Mesangial cell (primary cell): ENCODE measurements at places on chromosomes 1 and 21. TPM values are rescaled to one million over a fixed set of nuclear protein-coding genes. Genes with fewer than 3 reads are reported as not detected.

F3 gene
- total RNA-seq: 20.7 and 92.4 TPM in 2 replicates

PRR9 gene
- total RNA-seq: not detected in 2 replicates

RSPH1 gene
- total RNA-seq: 0.38 TPM in 1 of 2 replicates, not detected in the other

PKLR gene
- total RNA-seq: not detected in 2 replicates

C1orf115 gene
- 1.1 and 4.6 TPM in 2 replicates for total RNA-seq

ELOVL1 gene
- total RNA-seq: 110 and 146 TPM in 2 replicates

PBXIP1 gene
- 19.6 and 134 TPM in 2 replicates for total RNA-seq

PRDM16 gene
- under 0.01 TPM in 1 of 2 replicates, not detected in the other for total RNA-seq

TOMM40L gene
- total RNA-seq: 9.3 and 10.0 TPM in 2 replicates

HSD3B2 gene
- total RNA-seq: not detected in 2 replicates

CAMK1G gene
- total RNA-seq: 0.51 TPM in 1 of 2 replicates, not detected in the other

RAB25 gene
- total RNA-seq: 0.89 and 1.3 TPM in 2 replicates

CDA gene
- 3.0 and 4.4 TPM in 2 replicates for total RNA-seq

C2CD4D gene
- 0.16 and 0.89 TPM in 2 replicates for total RNA-seq
